ENCODE measurements at places on chromosomes 6 and 20. TPM values are rescaled to one million over a fixed set of nuclear protein-coding genes. Genes with fewer than 3 reads are reported as not detected.

- DNase-seq: peak; percentile 33
Observed at GRCh38 chr20:461254-462198, 807 bp downstream of the TBC1D20 start.

DNA sequence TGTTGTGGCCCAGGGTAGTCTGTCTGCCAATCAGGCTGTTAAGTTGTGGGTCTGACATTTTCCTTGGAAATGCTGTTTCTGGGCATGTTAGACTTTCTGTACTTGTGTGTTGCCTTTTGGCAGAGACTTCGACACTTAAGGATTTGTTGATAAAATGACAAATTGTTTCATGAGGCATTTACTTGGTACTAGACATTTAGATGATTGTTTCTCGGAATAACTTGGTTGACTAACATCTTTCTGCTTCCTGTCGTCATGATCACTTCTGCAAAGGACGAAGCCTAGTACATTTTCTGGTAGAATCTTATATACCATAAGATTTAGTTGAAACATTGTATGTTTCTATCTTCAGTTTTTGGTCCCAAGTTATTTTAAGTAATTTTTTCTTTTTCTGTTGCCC is 34.1 kb downstream of the UTRN start:
- no peak for DNase-seq

DNA sequence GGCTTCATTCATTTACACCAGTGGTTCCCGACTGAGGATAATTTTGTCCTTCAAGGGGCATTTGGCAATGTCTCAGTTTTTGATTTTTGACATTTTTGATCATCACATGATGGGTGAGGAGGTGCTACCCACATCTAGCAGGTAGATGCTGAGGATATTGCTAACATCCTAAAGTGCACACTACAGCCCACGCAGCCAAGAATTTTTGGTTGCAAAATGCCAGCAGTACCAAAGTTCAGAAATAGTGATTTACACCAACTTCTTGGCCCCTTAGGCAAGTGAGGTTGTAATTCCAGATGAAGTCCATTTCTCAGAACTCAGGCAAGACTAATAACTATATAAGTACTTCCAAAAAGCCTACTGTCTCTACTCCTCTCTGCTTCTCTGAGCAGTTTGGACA is 80.1 kb upstream of the TSHZ2 start:
- DNase-seq: no peak

- DNase-seq: no peak
Observed at GRCh38 chr6:152176268-152176667, 368.8 kb downstream of the ESR1 start.

DNA sequence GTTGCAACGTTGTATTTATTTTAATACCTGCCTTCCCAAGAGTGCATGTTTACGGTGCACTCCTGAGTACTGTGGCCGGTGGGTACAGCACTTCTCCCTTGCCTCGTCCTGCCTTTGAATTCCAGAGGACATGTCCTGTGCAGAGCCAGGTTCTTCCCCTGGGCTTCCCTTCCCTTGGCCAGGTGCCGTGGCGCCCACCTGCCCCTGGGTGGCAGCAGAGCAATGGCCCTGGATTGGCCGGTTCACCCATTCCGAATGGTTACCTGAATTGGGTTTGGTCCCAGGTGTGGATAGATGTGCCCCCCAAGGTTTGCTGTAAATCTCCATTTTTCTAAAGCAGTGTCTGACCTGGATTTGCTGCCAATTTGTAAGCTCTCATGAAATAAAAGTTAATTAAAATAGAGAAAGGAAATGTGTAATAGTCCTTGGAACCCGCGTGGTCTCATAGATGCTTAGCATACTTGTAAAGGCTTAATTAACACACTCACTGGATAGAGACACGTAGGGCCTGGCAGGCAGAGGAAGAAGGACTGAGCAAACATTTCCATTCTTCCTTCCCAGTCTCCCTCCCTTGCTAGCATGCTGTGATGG is 40.6 kb downstream of the DTD1 start:
- no peak for DNase-seq

DNA sequence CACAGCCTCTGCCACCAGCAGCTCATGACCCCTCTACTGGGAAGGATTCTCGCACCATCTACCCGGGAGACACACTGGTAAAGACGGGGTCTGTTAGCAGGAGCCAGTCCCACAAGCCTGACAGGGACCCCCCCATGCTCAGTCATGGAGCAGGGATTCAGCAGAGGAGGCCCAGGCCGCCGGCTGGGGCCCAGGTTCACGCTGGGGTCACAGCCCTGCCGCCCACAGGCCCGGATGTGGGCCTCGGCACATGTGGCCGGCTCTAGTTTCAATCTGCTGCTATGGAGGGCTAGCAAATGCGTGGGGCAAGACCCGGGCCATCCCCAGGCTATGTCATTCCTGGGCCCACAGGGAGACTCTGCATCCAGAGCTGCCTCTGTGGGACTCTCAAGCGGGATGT is 25.1 kb downstream of the PXDC1 start:
- no peak for DNase-seq

DNA sequence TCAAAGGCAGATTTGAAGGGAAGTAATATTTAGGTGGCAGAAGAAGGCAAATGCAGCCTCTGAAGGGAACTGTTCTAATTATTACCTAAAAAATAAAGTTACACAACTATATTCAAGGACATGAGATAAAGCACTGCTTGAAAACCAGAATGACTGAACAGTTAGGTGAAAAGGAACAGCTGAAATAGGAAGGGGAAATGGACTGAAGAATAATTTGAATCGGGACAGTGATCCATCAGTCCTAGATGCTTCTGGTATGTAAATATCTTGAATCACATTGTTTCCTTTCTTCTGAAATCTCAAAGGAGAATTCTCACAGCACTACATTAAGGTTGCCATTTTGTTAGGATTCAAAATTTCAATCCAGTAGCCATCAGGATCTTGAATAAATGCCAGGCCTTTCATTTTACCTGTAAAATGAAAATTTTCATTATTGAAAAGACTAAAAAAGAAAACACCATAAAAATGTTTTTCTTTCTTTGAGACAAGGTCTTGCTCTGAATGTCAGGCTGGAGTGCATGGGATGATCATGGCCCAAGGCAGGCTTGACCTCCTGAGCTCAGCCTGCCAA is 25.9 kb downstream of the GLO1 start:
- DNase-seq: no peak

- DNase-seq: no peak
Observed at GRCh38 chr6:127069659-127070279, 48.7 kb upstream of the RSPO3 start.

GRCh38 chr6:31042806-31043205 is 32.5 kb downstream of the MUC22 start:
- peak; percentile 45 for DNase-seq

- no peak for DNase-seq
Observed at GRCh38 chr20:31926493-31926892, 25.4 kb downstream of the PDRG1 start.

GRCh38 chr20:59580146-59580946 is 24.0 kb upstream of the PHACTR3 start:
- no peak for DNase-seq

- DNase-seq: no peak
Observed at GRCh38 chr20:53678990-53679596, 85.5 kb upstream of the ZNF217 start.

DNA sequence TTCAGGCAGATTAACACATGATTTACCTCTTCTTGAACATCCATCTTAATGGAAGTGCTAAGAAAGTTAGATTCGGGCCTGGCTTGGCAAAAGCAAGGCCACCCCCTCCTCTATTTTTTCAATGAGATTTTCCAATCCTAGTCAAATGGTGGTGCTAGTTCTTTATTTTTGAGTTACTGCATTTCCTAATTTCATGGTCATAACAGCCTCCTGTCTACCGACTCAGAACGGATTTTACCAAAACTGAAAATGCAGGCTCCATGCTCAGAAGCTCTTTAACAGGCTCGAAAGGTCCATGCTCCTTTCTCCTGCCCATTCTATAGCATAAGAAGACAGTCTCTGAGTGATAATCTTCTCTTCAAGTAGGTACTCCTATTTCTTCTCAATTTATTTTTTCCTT is 117.2 kb upstream of the ESR1 start:
- DNase-seq: no peak

DNA sequence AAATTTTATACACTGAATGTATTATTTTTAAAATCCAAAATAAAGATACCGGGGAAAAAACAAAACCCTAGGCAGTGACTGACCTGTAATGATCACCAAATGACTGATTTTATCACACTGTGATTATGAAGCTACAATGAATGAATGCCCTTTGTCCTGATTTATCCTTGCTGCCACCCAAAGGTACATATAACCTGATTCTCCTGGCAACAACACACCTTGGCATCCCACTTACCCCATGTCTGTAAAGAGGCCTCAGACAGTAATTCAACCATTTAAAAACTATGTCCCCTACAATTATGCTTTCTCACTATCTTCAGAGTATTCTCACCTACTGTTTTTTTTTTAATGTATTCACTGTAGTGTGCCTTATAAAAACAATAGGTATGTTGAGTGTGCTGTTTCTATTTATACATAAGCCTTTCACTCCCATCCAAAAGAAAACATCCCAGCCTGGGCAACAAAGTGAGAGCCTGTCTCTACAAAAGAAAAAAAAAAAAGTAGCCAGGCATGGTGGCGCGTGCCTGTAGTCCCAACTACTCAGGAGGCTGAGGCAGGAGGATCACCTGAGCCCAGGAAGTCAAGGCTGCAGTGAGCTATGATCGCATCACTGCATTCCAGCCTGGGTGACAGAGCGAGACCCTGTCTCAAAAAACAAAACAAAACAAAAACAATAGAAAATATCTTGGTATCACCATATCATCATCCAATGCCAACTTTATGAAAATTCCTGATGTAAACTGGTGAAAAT is 21.7 kb downstream of the B4GALT5 start:
- DNase-seq: no peak

- peak; percentile 45 for DNase-seq
Observed at GRCh38 chr20:17960927-17961586, 7.5 kb downstream of the SNX5 start.

- DNase-seq: no peak
Observed at GRCh38 chr6:16697437-16698161, 63.7 kb downstream of the ATXN1 start.

SEL1L2 gene
- polyA plus RNA-seq: 5.8 TPM

PI3 gene
- polyA plus RNA-seq: not detected

COL12A1 gene
- 6.2 TPM for polyA plus RNA-seq

PRR18 gene
- not detected for polyA plus RNA-seq

NHSL1 gene
- polyA plus RNA-seq: 5.0 TPM

TBX18 gene
- 2.3 TPM for polyA plus RNA-seq

CTNNBL1 gene
- polyA plus RNA-seq: 42.2 TPM

BTN1A1 gene
- not detected for polyA plus RNA-seq
